ENCODE measurements at places on chromosomes 16 and 17.

DNA sequence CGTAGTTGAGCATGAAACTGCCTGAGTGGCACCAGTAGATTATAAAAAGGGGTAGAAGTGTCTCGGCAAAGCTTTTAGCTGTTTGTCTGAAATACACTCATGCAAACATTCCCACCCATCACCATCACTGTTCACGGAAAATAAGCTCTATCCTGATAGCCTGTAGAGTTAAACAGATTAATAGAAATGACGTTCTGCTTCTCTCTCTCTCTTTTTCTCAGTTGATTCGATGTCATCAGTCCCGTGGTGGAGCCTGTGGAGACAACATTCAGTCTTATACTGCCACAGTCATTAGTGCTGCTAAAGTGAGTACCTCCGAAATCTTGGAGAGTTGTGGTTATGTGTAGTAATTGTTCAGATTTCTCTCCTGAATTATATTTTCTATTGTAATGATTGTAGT lies 224.7 kb downstream of the BCAS3 start:
- DNase-seq: no peak

DNA sequence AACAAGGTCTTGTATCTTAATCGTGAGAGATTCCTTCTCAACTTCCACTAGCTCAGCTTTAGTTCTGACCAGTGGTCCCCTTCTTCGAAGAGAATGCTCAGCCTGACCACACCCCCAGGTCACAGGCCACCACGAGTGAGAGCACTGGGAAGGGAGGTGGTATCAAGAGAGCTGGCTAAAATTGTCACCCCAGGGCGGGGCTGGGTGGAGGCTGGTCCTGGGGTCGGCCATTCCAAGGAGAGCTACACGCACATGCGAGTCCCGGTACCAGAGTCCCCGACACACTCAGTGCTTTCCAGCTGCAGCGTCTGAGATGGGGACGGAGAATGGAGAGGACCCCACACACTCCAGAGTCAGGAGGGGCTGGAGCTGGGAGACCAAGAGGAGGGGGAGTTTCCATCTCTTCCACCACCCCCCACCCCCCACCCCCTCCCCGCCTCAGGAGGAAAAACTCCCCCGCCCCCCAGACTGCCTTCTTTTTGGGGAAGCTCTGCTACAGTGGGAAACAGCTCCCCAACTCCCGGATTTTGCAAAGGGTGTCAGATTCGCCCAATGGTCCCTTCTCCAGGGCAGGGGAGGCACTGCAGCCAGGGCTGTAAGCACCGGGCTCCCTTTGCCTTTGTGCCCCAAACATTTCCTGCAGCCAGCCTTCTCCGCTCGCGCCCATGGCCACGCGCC lies 1.6 kb downstream of the C1QL1 start:
- no peak for DNase-seq

GRCh38 chr17:83202002-83203000 lies 122.9 kb downstream of the METRNL start:
- no peak for DNase-seq

DNA sequence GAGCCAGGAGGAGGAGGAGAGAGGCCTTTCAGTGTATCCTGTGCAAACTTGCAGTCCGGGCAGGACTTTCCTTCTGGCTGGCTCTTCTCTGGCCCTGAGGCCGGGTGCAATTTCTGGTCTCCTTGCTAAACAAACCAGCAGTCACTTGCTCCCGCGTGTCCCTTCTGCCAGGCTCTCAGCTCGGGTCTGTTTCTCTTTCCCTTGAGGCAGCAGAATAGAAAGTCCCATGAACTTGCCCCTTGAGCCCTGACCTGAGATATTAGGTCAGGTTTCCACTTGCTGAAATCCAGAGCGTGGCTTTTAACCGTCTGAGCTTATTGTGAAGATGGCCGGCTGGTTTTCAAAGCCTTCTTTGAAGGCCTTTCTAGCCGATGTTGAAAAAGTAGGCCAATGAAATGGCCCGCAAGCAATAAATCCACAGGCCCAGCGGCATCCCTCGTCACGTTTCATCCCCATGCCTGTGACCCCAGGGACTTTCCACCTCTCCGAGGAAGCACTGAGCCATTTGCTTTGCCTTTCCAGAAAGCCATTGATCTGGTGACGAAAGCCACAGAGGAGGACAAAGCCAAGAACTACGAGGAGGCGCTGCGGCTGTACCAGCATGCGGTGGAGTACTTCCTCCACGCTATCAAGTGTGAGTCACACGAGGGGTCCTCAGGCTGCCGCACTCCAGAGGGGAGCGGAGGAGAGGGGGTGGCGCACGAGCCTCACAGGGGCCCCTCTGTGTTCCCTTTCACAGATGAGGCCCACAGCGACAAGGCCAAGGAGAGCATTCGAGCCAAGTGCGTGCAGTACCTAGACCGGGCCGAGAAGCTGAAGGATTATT lies 4.5 kb downstream of the VPS4A start:
- DNase-seq: no peak

- no peak for DNase-seq
These were observed 74.2 kb downstream of the CPPED1 start for GRCh38 chr16:12729448-12729847.

DNA sequence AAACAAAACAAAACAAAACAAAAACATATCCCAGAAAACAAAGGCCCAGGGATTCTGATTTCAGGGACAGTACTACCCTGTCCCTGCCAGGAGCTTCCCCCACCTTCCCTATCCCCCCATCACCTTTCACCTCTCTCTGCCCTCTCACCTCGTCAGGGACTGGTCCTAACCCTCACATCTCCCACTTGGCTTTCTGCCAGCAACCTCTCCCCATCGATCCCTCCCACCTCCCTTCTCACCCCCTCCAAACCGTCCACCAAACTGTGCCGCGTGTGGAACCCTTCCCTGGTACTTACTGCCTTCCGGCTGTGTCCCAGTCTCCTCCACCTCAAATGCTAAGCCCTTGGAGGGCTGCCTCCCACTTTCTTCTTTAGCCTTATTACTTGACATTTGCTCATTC lies 36.4 kb downstream of the TMEM186 start:
- DNase-seq: no peak

- no peak for DNase-seq
These were observed 588 bp upstream of the SMTNL2 start for GRCh38 chr17:4583782-4584100.

GRCh38 chr16:74024953-74025352 lies 271.7 kb upstream of the PSMD7 start:
- DNase-seq: no peak

DNA sequence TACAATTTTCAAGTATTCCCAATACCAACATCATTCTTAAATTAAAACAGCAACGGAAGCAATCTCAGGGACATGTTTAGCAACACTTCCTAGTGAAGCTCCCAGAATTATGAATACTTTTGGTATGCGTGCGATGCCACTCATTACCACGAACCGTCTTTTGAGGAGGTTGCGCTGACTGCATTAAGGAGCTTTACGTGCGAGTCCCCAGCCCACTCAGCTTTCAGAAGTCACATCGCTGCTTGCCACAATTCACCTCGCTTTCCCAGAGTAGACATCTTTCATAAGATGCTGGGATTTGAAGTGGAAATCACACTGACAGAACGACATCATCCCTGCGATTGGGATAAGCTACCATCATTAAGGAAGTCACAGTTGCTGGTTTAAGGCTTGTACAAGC lies 441.6 kb upstream of the HSBP1 start:
- DNase-seq: no peak

DNA sequence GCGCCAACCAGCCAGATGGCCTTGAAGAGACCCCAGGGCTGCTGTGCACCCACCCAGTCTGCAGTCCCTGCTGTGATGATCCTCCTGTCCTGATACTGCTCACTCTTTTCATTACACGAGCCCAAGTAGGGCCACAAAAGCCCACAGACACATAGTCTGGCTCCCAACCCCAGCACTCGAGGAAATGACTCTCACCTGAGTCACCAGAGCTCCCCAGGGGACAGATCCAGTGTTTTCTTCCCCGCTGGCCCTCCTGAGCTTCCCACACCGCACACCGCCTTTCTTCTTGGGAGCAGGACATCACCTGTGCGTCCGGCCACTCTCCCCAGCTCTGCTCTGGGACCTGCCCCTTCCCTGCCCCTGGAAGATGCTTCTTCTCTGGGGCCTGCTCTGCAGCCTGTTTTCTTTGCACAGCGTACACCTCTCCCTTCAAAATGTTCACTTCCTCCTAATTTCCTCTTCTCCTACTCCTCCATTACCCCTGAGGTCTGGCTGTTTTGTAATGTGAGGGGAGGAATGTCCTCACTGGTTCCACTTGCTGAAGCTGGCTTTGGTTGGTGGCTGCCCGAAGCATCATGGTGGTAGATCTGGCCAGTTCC lies 2.0 kb upstream of the SCN4A start:
- DNase-seq: no peak

GRCh38 chr16:88616320-88616719 lies 22.1 kb upstream of the IL17C start:
- DNase-seq: no peak

- no peak for DNase-seq
These were observed 157.5 kb downstream of the HS3ST2 start for GRCh38 chr16:22971346-22971924.

- no peak for DNase-seq
These were observed 119.6 kb downstream of the SPAG9 start for GRCh38 chr17:51000835-51001638.

DNA sequence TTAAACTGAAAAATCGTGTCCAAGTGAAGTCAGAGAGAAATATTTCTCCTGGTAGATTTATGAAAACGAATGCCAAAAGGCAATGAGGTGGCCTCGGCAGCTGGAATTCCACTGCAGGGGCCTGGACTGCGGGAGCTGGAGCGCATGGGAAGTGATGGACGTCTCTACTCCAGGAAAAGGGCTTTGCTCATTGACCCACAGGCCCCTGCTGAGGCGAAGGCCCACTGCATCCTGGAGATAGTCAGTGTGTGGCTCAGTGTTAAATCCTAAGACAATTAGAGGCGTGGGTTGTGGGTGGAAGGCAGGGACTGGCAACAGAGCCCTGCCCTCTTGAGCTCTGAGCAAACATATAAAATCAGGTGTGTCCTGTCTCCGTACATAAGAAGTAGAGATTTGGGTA lies 191.4 kb downstream of the SLC39A11 start:
- DNase-seq: no peak

- no peak for DNase-seq
These were observed 140.9 kb upstream of the PMFBP1 start for GRCh38 chr16:72312828-72313227.

DNA sequence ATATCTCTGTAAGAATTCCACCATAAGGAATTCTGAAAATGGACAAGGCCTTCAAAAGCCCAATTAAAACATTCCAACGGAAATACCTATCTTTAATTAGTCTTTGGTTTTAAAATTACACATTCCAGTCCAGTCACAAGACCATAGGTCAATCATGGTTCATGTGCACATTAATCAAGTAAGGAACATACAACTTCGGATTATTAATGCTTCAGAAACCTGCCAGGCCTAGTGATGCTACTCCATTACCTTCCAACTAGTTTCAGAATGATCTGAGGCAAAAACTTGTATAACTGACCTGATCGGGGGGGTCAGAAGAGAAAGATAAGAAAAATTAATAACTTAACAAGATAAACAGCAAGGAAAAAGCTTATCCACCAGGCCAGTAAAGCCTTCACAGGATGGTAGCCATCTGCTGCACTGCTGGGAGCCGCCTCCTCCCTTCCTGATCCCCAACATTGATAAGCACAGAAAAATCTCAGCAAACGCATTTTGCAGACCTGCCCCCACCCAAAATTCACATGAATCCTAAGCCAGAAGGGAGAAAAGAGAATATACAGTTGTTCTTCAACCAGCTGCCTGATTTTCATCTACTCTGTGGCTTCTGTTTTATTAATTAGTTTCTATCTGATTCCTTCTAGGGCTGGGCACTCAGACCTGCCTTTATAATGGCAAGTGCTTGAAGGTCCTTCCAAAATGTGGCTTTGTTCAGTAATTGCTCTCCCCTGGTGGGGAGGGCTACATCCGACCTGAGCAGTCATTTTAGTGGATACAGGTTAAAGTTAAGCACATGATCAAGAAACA lies 6.0 kb downstream of the SDR42E1 start:
- DNase-seq: no peak

DNA sequence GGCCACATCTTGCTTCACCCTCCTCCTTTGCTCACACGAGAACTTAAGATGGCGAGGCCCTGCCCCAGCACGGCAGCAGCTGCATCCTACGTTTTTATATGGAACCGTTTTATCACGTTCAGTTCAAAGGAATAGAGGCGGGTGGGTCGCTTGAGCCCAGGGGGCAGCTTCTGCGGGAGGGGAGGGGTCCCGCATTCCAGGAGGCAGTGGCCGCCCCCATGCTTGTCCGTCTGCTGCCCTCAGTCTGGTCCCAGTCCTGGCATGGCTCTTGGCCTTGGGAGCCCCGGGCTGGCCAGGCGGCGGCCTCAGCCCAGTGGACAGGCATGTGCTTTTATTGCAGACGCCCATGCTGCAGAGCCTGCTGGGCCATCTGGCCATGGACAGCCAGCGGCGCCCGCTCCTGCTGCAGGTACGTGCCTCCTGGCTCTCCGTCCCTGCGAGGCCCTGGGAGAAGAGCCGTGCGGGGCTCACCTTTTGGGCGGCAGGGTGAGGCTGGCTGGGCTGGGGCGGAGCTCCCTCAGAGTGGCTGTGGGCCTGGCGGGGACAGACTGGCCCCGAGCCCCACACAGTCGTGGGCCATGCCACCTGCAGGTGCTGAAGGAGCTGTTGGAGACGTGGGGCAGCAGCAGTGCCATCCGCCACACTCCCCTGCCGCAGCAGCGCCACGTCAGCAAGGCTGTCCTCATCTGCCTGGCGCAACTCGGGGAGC lies 6.8 kb downstream of the TELO2 start:
- DNase-seq: no peak

GRCh38 chr16:20268409-20268808 lies 58.9 kb downstream of the GP2 start:
- DNase-seq: no peak

GRCh38 chr17:5668557-5669138 lies 84.3 kb upstream of the NLRP1 start:
- DNase-seq: no peak

- DNase-seq: no peak
These were observed 122.3 kb downstream of the GOSR1 start for GRCh38 chr17:30599428-30600059.

DNA sequence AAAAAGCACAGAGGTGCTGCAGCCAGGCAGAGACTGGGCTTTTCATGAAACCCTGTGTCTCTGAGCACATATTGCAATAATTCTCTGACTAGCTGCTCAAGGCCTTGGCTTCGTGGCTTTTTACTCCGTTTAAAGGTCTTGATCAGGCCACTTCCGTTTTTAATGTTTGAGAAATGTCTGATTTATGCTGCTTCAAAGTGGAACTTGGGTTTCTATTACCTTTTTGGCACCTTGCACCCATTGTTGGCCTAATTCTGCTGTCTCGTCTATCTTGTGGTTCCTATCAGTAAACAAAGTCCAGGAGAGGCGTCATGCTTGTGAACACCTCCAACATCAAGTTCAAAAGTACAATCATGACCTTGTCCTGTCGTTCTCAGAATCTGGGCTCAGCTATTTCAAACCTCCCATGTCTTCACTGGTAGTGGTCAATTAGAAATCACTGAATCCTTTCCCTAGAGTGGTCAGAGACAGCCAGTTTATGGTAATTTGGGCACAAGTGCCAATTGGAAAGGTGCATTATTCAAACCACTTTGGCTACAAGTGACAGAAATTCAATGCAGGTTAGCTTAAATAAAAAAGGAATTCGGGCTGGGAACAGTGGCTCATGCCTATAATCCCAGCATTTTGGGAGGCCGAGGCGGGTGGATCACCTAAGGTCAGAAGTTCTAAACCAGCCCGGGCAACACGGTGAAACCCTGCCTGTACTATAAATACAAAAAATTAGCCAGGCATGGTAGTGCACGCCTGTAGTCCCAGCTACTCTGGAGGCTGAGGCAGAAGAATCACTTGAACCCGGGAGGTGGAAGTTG lies 33.3 kb upstream of the METTL9 start:
- no peak for DNase-seq

- no peak for DNase-seq
These were observed 19.2 kb downstream of the ADCY7 start for GRCh38 chr16:50285406-50286003.

GRCh38 chr17:28648698-28649097 lies 3.7 kb upstream of the BLTP2 start:
- no peak for DNase-seq
